ENCODE measurements at places on chromosomes 5 and 9. TPM values are rescaled to one million over a fixed set of nuclear protein-coding genes. Genes with fewer than 3 reads are reported as not detected.

IFNA4 gene
- not detected for polyA plus RNA-seq

GRCh38 chr9:37229882-37230482, 109.6 kb downstream of the ZCCHC7 start:
- H3K27ac ChIP-seq: no peak overlapping the region
- no peaks in the 10 kb centered on the region for H3K4me1 ChIP-seq
- DNase-seq: no peak
- no peaks in the 10 kb centered on the region for H3K36me3 ChIP-seq
- no peaks in the 10 kb centered on the region for H3K27me3 ChIP-seq

EQTN gene
- polyA plus RNA-seq: not detected

GRCh38 chr9:133615186-133615585, 6.0 kb upstream of the FAM163B start:
- H3K36me3 ChIP-seq: no peaks in the 10 kb centered on the region
- H3K27me3 ChIP-seq: no peaks in the 10 kb centered on the region
- H3K4me3 ChIP-seq: no peak overlapping the region

FIBCD1 gene
- polyA plus RNA-seq: not detected

DNA sequence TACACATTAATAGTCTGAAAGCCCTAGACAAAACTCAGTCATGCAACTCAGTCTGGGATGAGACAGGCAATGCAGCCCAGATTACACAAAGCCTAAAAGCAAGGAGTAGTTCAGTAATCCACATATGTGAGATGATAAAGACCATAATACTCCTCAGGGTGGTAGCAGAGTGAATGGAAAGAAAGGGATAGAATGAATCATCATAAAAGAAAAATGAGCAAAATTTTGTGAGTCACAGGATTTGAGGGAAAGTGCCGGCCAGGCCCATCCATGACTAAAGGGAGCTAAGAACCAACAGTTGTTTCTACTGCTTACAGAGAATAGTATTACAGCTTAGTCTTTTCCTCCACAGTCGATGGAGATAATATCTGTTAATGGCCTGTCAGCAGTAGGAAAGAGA, 90.0 kb upstream of the POU5F2 start:
- no peaks in the 10 kb centered on the region for H3K4me1 ChIP-seq
- no peaks in the 10 kb centered on the region for H3K36me3 ChIP-seq
- H3K4me3 ChIP-seq: no peak overlapping the region
- no peak overlapping the region for H3K27ac ChIP-seq

UGT3A1 gene
- not detected for polyA plus RNA-seq

DNA sequence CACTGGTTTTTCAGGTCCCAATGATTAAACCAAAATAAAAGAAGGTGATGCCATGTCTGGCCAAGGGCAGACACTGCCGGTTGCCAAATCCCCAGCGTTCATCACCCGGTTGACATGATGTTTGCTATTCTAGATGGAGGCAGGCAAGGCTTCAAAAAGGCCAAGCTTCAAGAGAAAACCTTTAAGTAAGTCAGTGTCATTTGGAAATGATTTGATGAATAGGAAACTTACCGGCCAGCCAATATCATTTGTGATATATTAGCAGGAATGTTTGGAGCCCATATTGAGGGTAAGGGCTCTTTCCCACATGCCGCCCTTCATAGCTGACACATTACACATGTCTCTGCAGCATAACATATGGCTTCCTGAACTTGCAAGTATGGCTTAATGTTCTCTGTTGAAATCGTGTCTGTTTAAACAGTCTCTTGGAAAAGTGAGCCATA, 89.5 kb upstream of the TTC23L start:
- no peak overlapping the region for H3K4me3 ChIP-seq
- H3K27me3 ChIP-seq: no peaks in the 10 kb centered on the region
- DNase-seq: no peak
- no peaks in the 10 kb centered on the region for H3K36me3 ChIP-seq
- H3K4me1 ChIP-seq: no peaks in the 10 kb centered on the region
- H3K27ac ChIP-seq: no peak overlapping the region

CDC20B gene
- polyA plus RNA-seq: not detected

DNA sequence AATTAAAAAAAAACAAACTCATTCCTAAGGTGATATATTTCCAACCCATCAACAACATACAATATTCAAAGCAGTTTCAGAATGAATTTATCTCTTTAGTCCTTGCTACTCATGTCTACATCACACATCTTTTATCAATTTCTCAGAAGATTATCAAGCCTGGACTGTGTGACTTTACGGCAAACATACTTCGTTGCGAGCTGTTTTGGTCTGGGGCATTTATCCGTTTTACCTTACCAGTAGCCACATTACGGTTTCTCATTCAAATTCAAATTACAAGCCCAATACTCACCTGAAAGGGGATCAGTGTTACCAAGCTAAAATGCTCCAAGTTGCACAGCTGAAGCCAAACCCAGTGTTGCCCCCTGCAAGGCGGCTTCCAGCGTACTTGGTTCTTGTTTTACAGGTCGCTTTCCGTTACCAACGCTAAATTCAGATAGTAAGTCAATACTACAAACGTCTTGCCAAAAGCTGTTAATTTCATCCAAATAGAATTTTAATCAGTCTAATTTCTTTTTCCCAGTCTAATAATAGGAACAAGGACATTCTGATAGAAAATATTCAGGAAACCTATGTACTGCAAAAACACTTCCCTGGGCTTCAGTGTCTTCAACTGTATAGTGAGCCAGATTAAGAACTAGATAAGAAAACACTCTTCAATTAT, 1.8 kb downstream of the HNRNPH1 start:
- peaks cover 68% of the 10 kb centered on the region for H3K4me1 ChIP-seq
- DNase-seq: no peak
- H3K4me3 ChIP-seq: peak overlapping the region; percentile 55

GRCh38 chr9:124110307-124110915, 98.8 kb downstream of the LHX2 start:
- no peak overlapping the region for H3K4me3 ChIP-seq
- H3K27ac ChIP-seq: no peak overlapping the region
- H3K4me1 ChIP-seq: no peaks in the 10 kb centered on the region

SPATA31A3 gene
- not detected for polyA plus RNA-seq

- H3K27me3 ChIP-seq: peaks cover 6% of the 10 kb centered on the region
- no peaks in the 10 kb centered on the region for H3K4me1 ChIP-seq
- H3K4me3 ChIP-seq: no peak overlapping the region
These were observed 34.7 kb upstream of the FIBCD1 start for GRCh38 chr9:130973686-130974281.

DNA sequence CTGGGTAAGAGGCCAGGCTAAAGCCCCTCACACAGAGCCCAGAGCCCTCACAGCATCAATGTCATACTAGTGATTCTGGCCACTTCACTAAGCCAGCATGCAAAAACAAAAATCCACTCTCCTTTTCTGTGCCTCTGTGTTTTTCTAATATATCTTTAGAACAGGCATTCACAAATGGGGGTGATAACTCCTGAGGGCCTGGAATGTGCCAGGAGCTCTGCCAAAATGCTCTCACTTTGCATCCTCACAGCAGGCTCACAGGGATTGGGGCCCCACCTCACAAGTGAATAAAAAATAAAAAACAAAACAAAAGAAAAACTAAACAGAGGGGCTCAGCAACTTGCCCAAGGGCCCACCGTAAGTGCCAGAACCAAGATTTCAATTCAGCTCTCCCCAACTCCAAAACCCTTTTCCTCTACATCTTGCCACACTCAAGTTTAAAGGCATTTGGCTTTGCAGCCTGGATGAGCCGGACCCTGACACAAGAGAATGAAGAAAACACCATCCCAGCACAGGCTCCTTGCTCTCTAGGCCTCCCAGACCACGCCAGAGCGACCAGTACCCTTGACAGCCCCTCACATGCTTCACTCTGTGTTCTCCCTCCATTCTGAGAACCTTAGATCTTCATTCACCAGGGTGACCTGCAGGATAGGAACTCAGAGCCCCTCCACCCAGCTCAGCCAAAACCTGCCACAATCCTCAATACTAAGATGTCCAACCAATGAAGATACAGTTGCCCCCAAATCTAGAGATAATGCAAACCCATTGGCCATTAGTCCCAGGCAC, 51.3 kb downstream of the SAXO1 start:
- H3K36me3 ChIP-seq: no peaks in the 10 kb centered on the region
- no peaks in the 10 kb centered on the region for H3K27me3 ChIP-seq
- H3K4me1 ChIP-seq: no peaks in the 10 kb centered on the region
- no peak overlapping the region for H3K27ac ChIP-seq

GRCh38 chr9:18317896-18318295, 156.1 kb upstream of the ADAMTSL1 start:
- no peak overlapping the region for H3K27ac ChIP-seq
- H3K36me3 ChIP-seq: no peaks in the 10 kb centered on the region
- no peak overlapping the region for H3K4me3 ChIP-seq

DNA sequence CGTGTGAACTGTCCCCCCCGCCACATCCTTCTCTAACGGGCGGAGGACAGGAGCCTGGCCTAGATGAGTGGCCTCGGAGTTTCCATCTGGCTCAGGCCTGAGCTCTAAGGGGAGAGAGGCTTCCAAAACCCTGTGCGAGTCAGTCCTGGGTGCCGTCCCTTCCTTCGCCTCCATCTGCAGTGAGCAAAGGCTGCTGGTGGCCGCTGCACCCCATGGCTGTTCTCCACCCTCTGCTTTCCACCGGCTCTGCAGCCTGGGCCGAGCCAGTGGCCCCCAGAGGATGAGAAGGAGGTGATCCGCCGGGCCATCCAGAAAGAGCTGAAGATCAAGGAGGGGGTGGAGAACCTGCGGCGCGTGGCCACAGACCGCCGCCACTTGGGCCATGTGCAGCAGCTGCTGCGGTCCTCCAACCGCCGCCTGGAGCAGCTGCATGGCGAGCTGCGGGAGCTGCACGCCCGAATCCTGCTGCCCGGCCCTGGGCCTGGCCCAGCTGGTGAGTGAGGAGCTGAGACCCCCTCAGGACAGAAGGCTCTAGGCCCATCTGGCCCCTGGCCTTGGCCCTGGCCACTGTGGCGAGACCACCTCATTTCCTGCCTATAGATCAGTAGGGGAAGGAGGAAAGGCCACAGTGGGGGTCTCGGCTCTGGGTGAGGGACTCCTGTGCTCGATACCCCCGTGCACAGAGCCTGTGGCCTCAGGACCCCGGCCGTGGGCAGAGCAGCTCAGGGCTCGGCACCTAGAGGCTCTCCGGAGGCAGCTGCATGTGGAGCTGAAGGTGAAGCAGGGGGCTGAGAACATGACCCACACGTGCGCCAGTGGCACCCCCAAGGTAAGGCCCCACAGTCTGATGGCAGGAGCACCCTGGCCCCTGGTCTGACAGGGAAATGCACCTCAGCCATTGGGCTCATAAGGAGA, 3.0 kb downstream of the PKN3 start:
- H3K4me3 ChIP-seq: no peak overlapping the region
- H3K36me3 ChIP-seq: no peaks in the 10 kb centered on the region
- no peak for DNase-seq
- H3K27ac ChIP-seq: no peak overlapping the region
- H3K27me3 ChIP-seq: no peaks in the 10 kb centered on the region
- H3K4me1 ChIP-seq: peaks cover 10% of the 10 kb centered on the region

LCN15 gene
- not detected for polyA plus RNA-seq

DNA sequence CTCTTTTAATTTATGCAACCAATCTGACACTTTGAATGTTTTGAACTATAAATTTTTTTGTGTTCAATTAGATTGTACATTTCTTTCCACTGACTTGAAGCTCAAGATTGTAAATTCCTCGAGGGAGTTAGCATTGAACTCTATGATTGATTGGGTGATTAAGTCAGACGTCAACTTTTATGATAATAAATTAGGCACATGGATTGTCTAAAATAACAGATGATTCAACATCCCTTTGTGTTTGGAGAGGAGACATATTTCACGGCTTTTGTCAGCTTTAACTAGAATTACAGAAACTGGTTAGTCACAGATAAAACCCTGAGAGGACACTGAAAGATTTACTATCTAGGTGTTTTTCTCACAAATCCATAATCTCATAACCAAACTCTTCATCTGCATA, 32.7 kb upstream of the TXNDC8 start:
- no peaks in the 10 kb centered on the region for H3K27me3 ChIP-seq
- no peak overlapping the region for H3K27ac ChIP-seq
- H3K4me3 ChIP-seq: no peak overlapping the region
- H3K36me3 ChIP-seq: no peaks in the 10 kb centered on the region

DNA sequence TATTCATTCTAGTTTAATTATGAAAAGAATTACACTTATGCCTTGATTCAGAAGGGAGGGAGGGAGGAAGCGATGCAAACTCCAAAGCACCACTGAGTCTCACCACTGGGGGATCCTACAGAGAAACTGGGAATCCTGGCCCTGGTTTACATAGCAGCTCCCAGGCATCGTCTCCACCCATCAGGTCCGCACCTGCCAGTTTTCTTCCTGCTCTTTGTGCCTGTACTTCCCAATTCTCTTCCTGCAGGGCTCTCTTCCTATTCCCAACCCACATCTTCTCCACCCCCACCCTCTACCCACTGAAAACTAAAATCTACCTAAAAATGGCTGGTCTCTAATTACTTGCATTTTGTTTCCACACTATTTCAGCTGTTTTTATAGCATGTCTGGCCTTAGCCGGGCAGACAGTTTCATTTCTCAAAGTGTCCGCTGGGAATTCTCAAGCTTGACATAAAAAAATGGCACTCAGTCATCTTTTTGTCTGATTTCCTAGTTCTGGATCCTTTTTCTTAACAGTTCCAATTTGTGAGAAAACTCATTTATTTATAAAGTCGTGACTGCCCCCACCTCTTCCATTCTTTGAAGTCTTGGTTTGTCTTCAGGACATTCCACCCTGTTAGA, 1.6 kb upstream of the TNIP1 start:
- peaks cover 89% of the 10 kb centered on the region for H3K4me1 ChIP-seq
- H3K27me3 ChIP-seq: no peaks in the 10 kb centered on the region
- no peak overlapping the region for H3K4me3 ChIP-seq
- peak overlapping the region; percentile 99 for H3K27ac ChIP-seq
- peaks cover 6% of the 10 kb centered on the region for H3K36me3 ChIP-seq

UAP1L1 gene
- 2.9 TPM for polyA plus RNA-seq

GGTA1 gene
- polyA plus RNA-seq: not detected

MACIR gene
- 2.1 TPM for polyA plus RNA-seq

- H3K36me3 ChIP-seq: no peaks in the 10 kb centered on the region
- H3K27ac ChIP-seq: no peak overlapping the region
- H3K27me3 ChIP-seq: no peaks in the 10 kb centered on the region
- peaks cover 10% of the 10 kb centered on the region for H3K4me1 ChIP-seq
- peak overlapping the region; percentile 76 for H3K4me3 ChIP-seq
These were observed 815 bp downstream of the PDZD2 start for GRCh38 chr5:31639481-31640411.

CBY3 gene
- polyA plus RNA-seq: 0.56 TPM

GRCh38 chr9:95581900-95582299, 65.1 kb upstream of the PTCH1 start:
- H3K27ac ChIP-seq: no peak overlapping the region
- H3K4me3 ChIP-seq: no peak overlapping the region
- no peaks in the 10 kb centered on the region for H3K4me1 ChIP-seq
- H3K27me3 ChIP-seq: no peaks in the 10 kb centered on the region
- DNase-seq: no peak

GRCh38 chr5:147084702-147085101, 150.1 kb upstream of the STK32A start:
- H3K27ac ChIP-seq: no peak overlapping the region
- no peak for DNase-seq
- H3K36me3 ChIP-seq: no peaks in the 10 kb centered on the region
- H3K4me1 ChIP-seq: no peaks in the 10 kb centered on the region

PCDHGA9 gene
- polyA plus RNA-seq: 0.09 TPM
